Stimulated activated CD8-positive, alpha-beta memory T cell treated with anti-CD3 and anti-CD28 coated beads, Interleukin-7, amount 100 ng/mL, for 1 hour (primary cell): ENCODE measurements at places on chromosomes 12 and 14.

DNA sequence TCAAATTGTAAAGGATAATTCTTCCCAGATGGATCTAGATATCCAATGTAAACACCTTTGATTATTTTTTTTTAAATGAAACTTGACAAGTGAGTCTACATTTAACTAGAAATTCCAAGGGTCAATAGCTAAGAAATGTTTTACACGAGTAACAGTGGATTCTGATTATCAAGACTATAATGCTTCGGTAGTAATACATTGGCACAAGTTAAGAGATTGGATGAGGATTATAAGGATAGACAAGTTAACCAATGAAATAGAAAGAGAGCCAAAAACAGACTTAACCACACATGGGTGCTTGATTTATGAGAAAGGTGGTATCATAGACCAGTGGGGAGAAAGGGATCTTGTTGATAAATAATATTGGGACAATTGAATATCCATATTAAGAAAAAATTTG is 40.3 kb upstream of the PCED1B start:
- DNase-seq = no peak

GRCh38 chr12:5456030-5456429 is 24.1 kb downstream of the NTF3 start:
- DNase-seq = no peak

- no peak for DNase-seq
Measured at GRCh38 chr14:59772233-59772632, 98.3 kb downstream of the RTN1 start.

GRCh38 chr14:59292921-59293534 is 104.6 kb downstream of the DAAM1 start:
- DNase-seq = no peak

DNA sequence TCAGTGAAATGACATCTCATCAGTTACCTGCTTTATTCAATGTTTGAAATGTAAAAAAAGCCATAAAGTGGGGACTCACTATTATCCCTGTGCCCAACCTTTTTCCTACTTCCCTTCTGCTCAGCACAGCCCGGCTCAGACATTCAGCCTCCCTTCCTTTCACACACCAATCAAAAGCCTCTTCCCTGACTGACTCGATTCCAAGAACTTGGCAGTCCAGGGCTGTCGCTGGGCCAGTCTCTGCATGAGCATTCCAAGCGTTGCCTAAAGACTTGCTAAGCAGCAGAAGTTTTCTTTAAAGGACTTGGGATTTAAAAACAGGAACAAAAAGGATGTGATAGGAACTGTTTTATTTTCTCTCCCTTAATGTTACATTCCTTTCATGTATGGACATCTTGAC is 22.7 kb downstream of the ITPR2 start:
- no peak for DNase-seq

DNA sequence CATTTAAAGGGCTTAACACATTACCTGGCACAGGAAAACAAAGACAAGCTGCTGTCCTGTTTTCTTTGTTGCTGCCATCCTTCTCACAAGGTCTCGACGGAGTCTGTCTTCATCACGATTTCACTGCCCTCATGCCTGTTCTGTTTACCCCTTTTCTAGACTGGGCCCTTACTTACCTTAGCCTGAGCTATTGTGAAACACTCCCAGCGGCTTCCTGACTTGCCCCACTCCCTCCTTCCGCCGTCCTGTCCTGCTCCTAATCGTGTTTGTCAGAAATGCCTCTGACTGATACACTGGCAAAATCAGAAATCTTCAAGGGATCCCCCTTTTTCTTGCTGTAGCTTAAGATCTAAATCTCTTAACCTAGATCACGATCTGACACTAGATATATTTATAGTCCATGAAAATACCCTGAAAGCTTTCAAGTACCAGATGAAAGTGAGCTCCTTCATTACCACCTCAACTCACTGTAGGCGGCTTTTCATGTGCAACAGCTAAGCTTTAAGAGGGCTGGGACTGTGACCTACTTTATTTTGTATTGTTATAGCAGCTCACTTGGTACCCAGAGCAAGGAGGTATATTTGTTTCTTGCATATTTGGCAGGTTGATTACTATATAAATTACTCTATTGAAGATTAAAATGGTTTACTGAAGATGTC is 32.1 kb downstream of the TECPR2 start:
- no peak for DNase-seq

- DNase-seq = no peak
Measured at GRCh38 chr12:112855375-112855774, 51.4 kb upstream of the OAS1 start.
